ENCODE measurements at places on chromosomes 2 and 18.

DNA sequence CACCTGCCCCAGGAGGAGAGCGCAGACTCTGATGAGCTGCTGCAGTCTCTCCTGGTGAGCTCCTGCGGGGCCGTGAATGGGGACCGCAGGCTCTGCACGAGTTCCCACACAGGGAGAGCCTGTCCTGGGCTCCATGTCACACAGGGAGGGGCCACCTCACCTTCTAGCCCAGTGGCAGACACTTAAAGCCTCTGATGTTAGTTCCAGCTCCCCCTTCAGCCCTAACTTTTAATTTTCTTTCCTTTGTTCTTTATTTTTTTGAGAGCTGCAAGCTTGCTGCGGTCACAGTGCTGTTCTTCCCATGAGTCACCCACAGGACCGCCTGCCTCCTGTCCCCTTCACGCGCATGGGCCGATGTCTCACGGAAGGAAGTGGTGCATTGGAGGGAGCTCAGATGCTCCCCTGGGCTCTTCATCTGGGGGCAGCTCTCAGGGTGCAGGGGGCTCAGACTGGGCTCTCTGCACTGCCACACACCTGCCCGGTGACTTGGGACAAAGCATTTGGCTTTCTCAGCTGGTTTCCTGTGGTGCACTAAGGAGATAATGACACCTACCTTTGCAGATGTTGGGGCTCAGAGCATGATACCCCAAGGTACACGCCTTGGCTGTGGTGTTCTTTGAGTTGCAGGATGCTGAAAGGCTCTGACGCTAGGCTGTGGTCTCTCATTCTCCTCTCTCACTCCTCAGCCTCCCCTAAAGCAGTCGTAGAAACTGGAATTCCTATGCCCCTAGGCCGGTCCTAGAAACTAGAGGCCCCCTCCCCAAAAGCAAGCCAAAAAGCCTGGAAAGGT is 37.2 kb upstream of the PXDN start:
- DNase-seq: peak; percentile 22

DNA sequence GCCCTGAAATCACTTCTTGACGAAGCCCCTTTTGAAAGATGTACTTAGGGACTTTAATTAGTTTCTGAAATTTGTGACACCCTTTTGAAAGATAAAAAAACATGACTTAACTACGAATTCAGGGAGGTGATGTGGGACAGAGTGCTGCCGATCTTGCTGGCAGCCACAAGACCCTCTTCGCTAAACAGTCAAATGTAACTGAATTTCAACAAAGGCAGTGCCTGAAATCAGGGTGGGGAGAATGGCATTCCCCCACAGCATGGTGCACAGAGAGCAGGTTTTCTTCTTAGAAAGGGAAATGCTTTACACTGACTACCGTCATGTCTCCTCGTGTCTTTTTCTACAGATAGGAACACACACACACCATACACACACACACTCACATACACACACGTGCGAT is 640.2 kb upstream of the POU3F3 start:
- DNase-seq: no peak

- peak; percentile 22 for DNase-seq
Observed at GRCh38 chr2:70647873-70648481, 94.4 kb upstream of the TGFA start.

- DNase-seq: no peak
Observed at GRCh38 chr18:46756559-46757201, at the start of gene ST8SIA5. Gene ST8SIA5 (minus strand): TSS chr18:46757053. CDS start chr18:46756508, 545 bp downstream.

GRCh38 chr18:34342960-34343359 is 118.2 kb upstream of the NOL4 start:
- DNase-seq: no peak

Data from stimulated activated CD8-positive, alpha-beta memory T cell treated with anti-CD3 and anti-CD28 coated beads, Interleukin-15, amount 100 ng/mL, for 4 hours (primary cell).